ENCODE measurements at places on chromosomes 7 and 10.

- DNase-seq: no peak
Measured at GRCh38 chr10:131580674-131581073, 269.2 kb upstream of the TCERG1L start.

GRCh38 chr7:141128506-141128905 lies 54.6 kb downstream of the TMEM178B start:
- DNase-seq: no peak

- no peak for DNase-seq
Measured at GRCh38 chr10:3689871-3690510, 95.0 kb downstream of the KLF6 start.

- DNase-seq: no peak
Measured at GRCh38 chr10:80649183-80649582, 111.5 kb downstream of the SH2D4B start.

DNA sequence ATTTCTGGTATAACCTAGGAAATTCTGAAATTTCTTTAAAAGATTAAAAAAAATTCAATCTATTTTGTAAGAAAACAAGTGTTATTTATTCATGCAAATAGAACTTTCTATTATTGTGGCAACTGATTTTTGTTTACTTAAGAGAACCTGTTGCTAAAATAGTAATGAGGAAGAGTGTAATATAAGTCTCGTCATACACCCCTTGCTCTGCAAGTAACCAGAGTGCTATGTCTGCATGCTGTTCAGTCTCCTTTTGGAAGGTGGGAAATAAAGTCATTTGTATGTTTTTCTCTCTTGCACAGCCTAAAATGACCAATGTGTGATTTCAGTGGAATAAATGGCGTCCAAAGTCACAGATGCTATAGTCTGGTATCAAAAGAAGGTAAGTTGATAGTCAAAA lies 41.3 kb downstream of the PHTF2 start:
- no peak for DNase-seq

DNA sequence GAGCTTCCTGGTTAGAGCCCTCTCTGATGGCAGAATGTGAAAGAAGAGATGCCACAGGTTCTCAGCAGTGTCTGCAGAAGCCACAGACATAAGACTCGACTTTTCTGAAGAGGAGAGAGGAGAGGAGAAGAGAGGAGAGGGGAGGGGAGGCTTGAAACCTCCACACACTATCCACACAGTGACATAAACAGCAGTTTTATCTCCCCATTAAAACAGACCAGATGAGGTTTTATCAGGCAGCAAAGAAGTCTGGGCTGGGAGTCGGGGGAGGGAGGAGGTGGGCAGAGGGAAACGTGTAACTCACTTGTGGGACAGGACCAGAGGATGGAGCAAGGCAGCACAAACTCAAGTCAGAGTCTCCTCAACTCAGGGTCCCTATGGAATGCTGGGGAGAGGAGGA lies 76.5 kb downstream of the XPNPEP1 start:
- DNase-seq: no peak

DNA sequence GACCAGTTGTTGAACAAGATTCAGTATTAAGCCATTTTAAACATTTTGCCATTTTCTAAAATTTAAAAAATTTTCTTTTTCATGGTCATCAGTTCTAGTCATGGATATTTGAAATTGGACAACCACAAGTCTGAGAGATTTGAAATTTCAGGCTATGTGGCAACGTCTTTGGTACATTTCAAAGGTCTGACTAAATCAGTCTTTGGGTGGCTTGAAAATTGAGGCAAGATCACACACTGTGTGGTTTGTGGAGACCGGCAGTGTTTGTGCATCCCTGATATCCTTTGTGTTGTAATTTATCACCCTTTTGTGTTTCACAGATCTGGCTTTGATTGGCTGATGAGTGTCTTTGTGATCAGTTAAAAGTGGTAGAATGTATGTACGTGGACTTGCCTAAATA lies 35.7 kb downstream of the CCAR1 start:
- DNase-seq: no peak

DNA sequence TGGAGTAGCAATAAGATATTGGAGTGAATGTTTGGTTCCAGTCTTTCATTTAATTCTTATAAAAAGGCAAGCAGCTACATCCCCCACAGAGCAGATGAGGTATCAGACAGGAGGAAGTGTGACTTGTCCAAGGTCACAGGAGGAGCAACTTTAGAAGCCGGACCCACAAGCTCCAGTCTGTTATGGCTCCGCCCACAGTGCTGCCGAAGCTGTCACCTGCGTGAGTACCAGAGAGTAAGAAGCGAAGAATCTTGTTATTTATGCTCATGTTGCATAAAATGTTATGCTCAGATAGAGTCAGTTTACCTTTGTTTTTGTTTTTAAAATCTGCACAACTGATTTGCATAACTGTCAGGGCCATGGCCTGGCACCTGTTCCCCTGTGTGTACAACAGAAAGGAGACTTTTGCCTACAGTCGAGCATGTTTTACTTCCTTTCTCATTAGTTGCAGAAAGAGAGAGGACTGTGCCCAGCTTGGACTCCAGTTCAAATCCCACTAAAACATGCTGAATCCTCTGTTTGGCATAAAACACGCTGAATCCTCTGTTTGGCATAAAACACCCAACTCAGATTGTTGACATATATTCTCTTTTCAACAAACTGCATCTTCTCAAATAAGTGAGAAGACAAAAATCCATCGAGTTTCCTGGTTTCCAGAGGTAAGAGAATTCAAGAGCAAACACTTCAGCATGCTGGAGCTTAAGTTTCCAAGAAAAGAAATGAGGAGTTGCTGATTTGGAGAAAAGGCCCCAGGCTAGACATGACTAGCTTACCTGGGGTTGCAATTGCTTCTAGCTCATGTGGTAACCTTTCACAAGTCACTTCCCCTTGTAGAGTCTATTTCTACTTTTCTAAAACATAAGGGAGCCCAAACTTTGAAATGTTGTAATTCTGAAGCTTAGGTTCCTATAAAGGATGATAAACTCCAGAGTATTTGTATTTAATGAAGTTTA lies 409.8 kb upstream of the ZMIZ1 start:
- DNase-seq: no peak

GRCh38 chr7:124457841-124458240 lies 307.8 kb downstream of the GPR37 start:
- DNase-seq: no peak

GRCh38 chr10:61752111-61753011 lies 89.6 kb downstream of the CABCOCO1 start:
- DNase-seq: no peak

DNA sequence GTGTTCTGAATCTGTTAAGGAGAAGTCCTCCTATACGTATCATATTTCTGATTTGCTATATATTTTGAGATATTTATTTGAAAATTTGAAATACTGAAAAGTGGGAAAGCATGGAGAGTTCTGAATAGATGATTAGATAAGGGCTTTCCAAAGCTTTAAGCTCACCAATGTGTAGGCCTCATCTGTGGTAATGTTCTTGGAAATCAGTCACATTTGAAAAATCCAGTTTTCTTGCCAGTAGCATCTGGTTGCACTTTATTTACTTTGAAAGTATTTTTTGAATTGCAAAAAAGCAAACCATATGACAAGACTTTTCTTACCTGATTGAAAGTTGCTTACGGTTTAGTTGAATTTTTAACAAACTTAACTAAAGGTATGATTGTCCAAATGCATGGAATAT lies 21.7 kb downstream of the ADD3 start:
- no peak for DNase-seq

DNA sequence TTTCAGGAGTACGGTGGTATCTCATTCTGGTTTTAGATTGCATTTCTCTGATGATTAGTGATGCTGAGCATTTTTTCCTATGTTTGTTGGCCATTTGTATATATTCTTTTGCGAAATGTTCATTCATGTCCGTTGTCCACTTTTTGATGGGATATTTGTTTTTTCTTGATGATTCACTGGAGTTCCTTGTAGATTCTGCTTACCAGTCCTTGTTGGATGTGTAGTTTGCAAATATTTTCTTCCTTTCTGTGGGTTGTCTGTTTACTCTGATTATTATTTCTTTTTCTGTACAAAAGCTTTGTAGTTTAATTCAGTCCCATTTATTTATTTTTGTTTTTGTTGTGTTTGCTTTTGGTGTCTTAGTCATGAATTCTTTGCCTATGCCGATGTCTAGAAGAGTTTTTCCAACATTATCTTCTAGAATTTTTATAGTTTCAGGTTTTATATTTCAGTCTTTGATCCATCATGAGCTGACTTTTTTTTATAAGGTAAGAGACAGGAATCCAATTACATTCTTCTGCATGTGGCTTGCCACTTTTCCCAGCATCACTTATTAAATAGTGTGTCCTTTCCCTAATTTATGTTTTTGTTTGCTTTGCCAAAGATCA lies 320.5 kb downstream of the MAGI2 start:
- DNase-seq: no peak

- no peak for DNase-seq
Measured at GRCh38 chr10:96642973-96643372, 56.2 kb upstream of the TM9SF3 start.

DNA sequence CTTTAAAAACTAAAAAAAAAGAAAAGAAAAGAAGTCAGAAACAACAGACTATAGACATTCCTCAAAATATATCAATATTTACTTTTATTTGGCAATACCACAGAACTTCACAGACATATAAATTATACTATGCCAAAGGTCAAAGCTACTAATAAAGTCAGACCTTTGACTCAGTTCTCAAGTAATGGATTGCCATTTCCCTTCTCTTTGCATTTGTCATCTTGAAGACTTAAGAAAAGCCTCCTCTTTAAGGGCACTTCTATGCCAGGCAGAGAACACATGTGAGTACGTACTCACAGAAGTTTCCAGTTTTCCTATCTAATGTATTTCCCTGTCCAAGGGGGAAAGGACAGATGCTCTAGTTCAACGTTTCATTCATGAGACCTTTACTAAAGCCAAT lies 37.6 kb downstream of the TNPO3 start:
- DNase-seq: no peak

GRCh38 chr7:41054960-41055661 lies 647.8 kb downstream of the INHBA start:
- no peak for DNase-seq

DNA sequence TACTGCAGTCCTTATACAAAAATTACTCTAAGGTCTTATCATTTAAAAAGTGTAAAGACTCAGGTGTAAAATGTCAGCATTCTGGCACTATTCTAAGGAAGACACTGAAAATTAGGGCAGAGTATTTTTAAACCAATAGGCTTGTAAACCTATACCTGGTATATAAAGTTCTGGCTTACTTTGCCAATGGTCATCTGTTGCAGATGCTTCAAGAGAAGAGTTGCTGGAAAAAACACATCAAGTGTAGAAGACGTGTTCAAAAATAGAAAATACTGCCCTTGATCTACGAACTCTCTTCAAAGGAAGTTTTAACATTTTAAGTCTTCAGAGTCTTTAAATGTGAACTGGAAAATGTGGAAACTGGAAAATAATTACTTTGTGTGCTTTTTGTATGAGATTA lies 23.9 kb downstream of the NT5C3A start:
- no peak for DNase-seq

GRCh38 chr7:90320014-90320413 lies 1.1 kb downstream of the FAM237B start:
- no peak for DNase-seq

GRCh38 chr10:52477305-52477704 lies 163.2 kb downstream of the DKK1 start:
- DNase-seq: no peak

- DNase-seq: no peak
Measured at GRCh38 chr10:13089345-13089744, 10.6 kb upstream of the OPTN start.
